Activated naive CD8-positive, alpha-beta T cell treated with anti-CD3 and anti-CD28 coated beads for 36 hours (primary cell): ENCODE measurements at places on chromosomes 6 and 20.

DNA sequence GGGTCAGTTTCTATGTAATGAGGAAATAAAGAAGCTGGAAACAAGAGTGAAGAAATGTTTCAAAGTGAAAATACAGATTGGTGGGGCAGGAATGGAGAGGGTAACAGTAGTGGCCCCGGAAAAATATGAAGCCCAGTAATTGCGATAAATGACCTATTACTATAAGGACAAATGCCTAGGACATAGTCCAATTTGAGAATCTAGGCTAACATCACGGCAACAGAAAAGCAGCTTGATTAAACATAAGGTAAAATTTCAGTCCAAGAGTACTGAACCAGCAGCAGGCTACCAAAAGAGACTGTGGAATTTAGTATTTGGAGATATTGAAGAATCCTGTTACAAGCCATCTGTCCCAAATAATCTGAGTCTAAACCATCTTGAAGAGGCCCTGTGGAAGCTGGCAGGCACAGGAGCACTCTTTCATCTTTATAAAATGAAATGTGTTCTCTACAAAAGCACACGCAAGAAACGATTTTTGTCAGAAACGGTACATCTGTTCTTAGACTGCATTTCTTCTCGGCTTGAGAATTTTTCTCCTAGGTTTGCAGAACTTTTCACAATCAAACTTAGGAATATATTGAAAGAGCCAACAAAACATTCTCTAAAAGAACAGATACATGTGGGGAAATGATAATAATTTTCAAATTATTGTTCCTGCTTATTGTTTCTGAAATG is 49.3 kb downstream of the ELOVL5 start:
- no peak overlapping the region for H3K27ac ChIP-seq
- peaks cover 6% of the 10 kb centered on the region for H3K36me3 ChIP-seq
- H3K4me3 ChIP-seq: no peak overlapping the region
- DNase-seq: no peak

DNA sequence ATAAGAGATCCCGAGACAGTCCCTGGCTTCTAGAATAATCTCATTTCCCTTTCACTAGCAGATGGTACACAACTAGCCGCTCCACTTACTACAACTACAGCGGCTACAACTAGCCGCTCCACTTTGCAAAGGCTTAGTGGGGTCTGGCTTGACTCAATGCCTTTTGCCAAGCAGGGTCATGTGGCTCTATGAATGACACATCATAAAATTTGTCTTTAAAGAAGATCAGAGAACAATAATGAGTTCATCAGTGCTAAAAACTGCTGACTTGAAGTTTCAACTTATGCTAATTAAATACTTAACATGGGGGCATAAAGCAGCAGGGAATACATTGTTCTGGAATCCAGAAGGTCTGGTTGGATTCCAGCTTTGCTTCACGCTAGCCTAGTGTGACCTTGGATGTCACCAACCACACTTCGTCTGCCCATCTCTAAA is 2.0 kb upstream of the MICAL1 start:
- peaks cover 65% of the 10 kb centered on the region for H3K4me1 ChIP-seq
- H3K27me3 ChIP-seq: no peaks in the 10 kb centered on the region
- no peak overlapping the region for H3K4me3 ChIP-seq
- peaks cover 26% of the 10 kb centered on the region for H3K36me3 ChIP-seq
- no peak for DNase-seq
- H3K27ac ChIP-seq: no peak overlapping the region

- no peaks in the 10 kb centered on the region for H3K36me3 ChIP-seq
- peaks cover 4% of the 10 kb centered on the region for H3K27me3 ChIP-seq
- H3K4me1 ChIP-seq: peaks cover 6% of the 10 kb centered on the region
- no peak overlapping the region for H3K27ac ChIP-seq
- H3K4me3 ChIP-seq: no peak overlapping the region
Measured at GRCh38 chr6:41601248-41601549, 37.1 kb upstream of the MDFI start.

- no peak overlapping the region for H3K4me3 ChIP-seq
- DNase-seq: no peak
- H3K27me3 ChIP-seq: peaks cover 22% of the 10 kb centered on the region
- no peaks in the 10 kb centered on the region for H3K4me1 ChIP-seq
- no peak overlapping the region for H3K27ac ChIP-seq
- H3K36me3 ChIP-seq: no peaks in the 10 kb centered on the region
Measured at GRCh38 chr6:105226598-105227294, 46.9 kb upstream of the POPDC3 start.

GRCh38 chr20:38893056-38893564 is 33.1 kb upstream of the FAM83D start:
- peaks cover 25% of the 10 kb centered on the region for H3K36me3 ChIP-seq
- no peak for DNase-seq
- no peaks in the 10 kb centered on the region for H3K27me3 ChIP-seq
- peak overlapping the region; percentile 67 for H3K27ac ChIP-seq
- peak overlapping the region; percentile 3 for H3K4me3 ChIP-seq
